ENCODE measurements at places on chromosomes 4 and X. TPM values are rescaled to one million over a fixed set of nuclear protein-coding genes. Genes with fewer than 3 reads are reported as not detected.

Gene FAM120C
- total RNA-seq, result 12.4 TPM

DNA sequence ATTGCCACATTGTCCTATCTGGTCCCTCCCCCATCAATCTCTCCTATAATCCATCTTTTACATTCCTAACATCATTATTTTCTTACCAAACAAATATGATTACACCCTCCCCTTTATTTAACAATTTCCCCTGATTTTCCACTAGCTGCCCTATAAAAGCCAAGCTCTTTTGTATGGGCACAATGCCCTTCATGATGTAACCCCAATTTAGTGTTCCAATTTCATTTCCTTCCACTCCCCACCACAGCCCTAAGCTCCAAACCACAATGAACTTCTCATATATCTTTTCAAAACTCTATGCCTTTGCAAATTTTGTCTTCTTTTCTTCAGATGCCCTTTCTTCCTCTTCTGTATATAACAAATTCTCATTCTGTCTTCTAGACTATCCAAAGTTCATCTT is 39.5 kb upstream of the PTPN13 start:
- no peak for DNase-seq

DNA sequence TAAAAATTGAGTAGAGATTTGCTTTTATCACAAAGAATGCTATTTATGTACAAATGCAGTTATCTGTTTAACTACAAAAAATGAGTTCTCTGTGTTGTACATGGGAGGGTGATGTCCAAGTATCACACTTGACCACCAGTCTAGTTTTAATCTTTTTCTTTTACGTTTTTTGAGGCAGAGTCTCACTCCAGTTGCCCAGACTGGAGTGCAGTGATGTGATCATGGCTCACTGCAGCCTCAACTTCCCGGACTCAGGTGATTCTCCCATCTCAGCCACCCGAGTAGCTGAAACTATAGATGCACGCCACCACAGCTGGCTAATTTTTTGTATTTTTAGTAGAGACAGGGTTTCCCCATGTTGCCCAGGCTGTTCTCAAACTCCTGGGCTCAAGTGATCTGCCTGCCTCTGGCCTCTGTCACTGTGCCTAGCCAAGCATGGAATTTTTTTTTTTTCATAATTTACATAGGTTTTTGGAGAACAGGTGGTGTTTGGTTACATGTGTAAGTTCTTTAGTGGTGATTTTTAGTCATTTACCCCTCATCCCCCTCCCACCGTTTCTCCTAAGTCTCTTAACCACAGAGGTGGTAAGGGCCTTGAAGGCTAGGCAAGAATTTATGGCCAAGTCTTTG is 47.9 kb upstream of the RPA4 start:
- DNase-seq, result no peak

DNA sequence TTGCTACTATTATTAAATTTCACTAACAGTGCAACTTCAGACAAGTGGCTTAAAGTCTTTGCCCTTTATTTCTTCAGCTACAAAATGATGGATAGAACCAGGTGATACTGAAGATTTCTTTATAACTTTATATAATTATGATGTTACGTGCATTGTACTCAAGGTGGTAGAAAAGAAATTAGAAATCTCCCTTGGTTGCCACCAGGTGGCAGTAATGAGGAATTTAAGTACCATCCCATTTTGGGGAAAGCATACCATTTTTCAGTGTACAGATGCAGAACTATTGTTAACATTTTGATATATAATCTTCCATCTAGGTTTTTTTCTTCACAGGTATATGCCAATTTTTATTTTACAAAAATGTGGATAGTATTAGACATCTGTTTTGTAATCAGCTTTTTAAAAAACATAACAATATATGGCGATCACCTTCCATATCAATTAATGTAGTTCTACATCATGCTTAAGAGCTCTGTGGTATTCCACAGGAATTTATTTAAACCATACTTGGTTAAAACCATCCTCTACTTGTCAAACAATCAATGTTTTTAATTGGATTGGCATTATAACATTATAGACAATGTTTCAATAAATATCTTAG is 37.7 kb upstream of the RAB33B start:
- no peak for DNase-seq

DNA sequence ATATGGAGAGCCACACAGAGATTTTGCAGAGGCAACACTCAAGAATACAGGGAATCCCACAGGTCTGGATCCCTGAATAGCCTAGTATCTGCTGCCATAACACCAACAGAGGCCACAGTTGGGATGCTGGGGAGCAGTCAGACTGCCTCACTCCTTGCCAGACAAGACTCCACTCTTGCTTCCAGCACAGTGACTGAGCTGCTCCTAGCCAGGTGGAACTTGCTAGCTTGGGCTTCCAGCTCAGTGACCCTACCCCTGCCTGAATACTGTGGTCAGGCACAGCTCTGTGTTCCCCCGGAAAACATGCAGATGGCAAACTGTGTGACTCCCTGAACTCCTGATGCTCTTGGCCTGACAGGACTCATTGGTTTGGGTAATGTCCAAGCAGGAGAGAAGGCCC is 251.8 kb downstream of the KCTD8 start:
- DNase-seq, result no peak

- DNase-seq, result no peak
Observed at GRCh38 chr4:120070196-120070595, 3.5 kb upstream of the MAD2L1 start.

Measured in Peyer's patch (tissue), 4 donors.